ENCODE measurements at places on chromosomes 7 and 10.
A peak's percentile ranks its signal among the peaks of the same experiment; 100 is the strongest.

- peak; percentile 32 for DNase-seq
Measured at GRCh38 chr7:1646957-1647891, 22.9 kb upstream of the ELFN1 start.

- DNase-seq: no peak
Measured at GRCh38 chr10:76195654-76196390, 764.4 kb downstream of the LRMDA start.

DNA sequence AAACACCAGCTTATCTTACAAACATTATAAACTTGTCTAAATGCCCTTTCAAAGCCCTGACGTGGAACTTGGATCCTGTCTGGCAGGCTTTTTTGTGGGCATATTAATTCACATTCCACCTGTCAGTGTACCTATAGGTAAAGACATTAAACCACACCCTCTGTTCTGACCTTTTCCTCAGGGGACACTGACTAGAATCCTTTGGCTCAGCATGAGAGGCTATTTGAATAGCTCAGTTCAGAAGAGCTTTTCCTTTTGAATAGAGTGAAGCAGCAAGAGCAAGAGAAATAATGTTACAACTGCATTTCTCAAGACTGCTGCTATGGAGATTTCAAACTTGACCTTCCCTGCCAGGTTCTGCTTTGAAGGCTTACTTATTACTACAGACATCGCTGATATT lies 76.9 kb downstream of the CYP51A1 start:
- DNase-seq: no peak

DNA sequence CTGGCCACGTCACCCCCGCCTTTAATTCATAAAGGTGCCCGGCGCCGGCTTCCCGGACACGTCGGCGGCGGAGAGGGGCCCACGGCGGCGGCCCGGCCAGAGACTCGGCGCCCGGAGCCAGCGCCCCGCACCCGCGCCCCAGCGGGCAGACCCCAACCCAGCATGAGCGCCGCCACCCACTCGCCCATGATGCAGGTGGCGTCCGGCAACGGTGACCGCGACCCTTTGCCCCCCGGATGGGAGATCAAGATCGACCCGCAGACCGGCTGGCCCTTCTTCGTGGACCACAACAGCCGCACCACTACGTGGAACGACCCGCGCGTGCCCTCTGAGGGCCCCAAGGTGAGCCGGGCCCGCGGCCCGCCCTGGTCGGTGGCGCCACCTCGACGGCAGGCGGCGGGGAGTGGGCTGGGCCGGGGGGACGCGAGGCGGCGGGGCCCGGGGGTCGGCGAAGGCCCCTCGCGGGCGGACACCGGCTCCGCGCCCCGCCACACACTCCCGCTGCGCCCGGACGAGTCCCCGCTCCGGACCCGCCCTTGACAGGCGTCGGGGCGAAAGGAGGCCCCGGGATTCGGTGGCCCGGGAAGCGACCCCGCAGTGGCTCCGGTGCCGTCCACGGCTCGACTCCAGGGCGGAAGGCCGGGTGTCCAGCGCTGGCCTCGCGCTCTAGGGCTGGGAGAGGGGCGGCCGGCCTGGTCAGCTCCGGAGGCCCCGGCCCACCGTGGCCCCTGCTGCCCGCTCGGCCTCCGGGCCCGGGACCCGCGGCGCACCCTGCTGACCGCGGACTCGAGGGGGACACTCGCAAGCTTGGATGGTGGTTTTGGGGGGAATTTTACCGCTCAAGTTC lies 557 bp downstream of the BAG3 start:
- peak; percentile 78 for DNase-seq

DNA sequence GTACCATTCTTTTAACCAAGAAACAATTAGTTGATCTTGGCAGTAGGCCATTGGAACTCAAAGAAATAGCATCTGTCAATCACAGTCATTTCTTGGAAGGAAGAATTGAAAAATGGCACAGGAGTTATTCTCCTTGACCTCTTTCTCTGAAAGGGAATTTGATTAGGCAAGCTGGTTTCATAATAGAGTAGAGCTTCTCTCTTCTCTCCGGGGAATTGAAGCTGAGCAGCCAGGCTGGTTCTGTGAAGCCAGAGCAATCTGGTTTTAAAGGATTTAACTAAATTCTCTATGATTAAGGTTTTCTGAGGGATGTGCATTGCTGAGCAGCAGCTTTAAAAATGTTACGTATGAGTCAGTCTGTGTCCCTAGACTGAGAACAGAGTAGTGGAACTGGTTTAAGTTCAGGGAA lies 70.2 kb downstream of the AHCYL2 start:
- DNase-seq: no peak

DNA sequence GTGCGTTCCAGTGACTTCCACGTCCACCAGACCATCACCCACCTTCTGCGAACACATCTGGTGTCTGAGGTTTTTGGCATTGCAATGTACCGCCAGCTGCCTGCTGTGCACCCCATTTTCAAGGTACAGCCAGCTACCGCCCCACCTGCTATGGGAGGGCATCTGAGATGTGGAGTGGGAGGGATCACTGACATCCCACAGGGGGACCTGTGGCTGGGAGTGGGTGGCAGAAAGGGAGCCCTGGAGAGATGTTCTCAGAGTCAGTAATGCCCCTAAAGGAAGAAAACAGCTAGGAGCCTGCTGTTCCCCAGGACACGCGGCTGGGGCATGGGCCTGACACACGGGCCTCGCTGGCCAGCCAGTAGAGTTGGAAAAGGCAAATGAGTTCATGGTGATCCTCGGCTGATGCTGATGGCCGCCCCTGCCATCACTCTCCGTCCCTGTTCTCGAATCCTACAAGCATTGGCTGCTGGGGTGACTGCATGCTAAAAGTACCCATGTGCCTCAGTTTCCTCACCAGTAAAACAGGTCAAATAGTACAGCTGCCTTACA lies 66.6 kb downstream of the ALOX5 start:
- DNase-seq: no peak

DNA sequence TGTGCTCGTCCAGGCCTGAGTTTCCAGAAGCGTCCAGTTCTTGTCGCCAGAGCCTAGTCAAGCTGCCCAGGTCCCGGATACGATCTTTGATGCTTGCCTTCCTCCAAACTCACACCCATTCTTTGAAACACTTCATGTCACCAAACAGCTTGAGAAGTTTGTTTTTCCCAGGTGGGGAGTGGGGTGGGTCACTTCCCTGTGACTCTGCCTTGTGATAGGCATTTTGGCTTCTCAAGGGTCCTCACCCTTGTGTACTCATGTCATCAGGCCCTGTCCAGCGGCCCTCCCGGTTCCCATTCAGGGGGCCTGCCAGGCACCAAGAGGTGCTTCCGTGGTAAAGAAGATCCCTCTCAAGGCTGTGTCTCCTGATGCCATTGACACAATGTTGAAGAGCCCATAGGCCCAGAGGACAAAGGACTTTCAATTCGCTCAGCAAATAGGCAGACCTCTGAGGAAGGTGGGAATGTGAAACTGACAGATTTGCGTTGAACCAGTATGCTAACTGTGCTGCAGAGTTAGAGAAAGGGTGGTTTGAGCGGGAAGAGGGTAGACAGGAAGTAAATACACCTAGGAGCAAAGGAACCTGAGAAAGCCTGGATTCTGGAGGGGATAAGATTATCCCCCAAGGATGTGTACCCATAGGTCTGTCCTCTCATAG lies 24.7 kb upstream of the SFTPA1 start:
- no peak for DNase-seq

GRCh38 chr10:93491602-93492121 lies 4.8 kb upstream of the CEP55 start:
- no peak for DNase-seq

DNA sequence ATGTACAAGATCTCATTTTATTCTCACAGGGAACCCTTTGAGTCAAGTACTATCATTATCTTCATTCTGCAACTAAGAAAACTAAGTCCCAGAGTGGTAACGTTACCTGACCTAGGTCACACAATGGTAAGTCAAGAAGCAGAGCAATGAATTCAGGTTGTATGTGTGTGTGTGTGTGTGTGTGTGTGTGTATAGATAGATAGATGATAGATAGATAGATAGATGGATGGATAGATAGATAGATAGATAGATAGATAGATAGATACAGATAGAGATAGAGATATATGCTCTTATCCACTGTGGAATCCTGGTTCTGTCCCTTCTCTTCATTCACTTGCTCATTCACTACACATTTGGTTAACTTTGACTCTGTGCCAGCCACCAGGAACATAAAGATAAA lies 29.8 kb downstream of the ASAH2 start:
- no peak for DNase-seq

- DNase-seq: no peak
Measured at GRCh38 chr10:52436664-52437063, 122.6 kb downstream of the DKK1 start.

DNA sequence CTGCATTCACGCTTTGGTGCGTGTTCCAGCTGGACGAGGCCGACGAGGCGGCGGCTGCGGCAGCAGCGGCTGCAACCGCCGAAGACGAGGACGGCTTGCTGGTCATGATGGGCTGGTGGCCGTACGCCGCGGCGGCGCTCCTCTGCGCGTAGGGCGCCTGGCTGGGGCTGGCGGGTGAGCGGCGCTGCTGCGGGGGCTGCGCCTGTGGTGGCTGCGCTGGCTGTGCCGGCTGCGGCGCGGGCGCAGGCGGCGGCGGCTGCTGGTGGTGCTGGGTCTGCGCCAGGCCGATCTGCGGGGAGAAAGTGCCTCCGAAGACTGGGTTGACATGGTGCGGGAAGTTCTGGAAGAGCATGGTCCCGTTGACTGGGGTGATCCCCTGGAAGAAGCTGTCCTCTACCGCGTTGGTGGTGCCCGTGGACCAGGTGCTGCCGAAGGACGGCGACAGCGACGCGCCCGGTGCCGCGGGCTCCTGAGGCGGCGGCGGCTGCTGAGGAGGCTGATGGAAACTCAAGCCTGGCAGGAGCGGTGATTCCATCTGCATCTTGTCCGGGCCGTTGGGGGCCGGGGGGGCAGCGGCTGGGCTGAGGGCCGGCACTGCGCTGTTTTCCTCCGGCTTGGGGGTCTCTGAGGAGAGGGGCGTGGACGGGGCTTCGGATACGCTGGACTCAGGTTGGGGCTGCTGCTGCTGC lies 51.1 kb downstream of the CPEB3 start:
- peak; percentile 69 for DNase-seq

GRCh38 chr10:44733501-44734488 lies 177.3 kb upstream of the TMEM72 start:
- no peak for DNase-seq

DNA sequence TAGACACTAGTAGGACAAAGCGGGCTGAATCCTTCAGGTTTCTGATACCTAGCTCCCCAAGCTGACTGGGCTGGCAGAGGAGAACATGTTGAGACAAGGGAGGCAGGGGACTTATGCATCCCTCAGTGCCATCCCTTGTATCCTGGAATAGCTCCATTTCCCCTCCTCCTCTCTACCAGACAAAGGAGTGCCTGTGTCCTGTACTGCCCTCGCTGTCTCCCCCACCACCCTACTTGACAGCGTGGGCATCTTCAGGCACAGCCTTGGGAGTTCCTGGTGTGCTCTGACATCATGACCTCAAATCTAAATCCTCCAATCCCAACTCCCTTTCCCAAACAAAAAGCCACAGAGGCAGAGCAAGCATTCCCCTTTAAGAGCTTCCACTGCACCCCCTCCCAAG lies 9.0 kb downstream of the SFXN3 start:
- DNase-seq: no peak

- no peak for DNase-seq
Measured at GRCh38 chr7:150983893-150984368, 5.8 kb upstream of the KCNH2 start.

DNA sequence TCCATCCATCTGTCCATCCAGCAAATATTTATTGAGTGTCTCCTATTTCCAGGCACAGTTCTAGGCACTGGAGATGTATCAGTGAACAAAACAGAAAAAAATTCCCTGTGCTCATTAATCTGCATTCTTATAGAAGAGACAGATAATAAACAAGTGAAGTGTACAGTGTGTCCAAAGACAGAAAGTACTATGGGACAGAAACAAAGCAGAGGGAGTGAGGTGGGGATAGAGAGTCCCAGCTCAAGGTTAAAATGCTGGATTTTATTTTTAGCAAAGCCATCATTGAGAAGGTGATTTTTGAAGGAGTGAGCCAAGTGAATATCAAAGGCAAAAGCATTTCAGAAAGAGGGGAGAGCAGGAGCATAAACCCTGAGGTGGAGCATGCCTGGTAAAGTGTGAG lies 21.8 kb upstream of the EXOC6 start:
- DNase-seq: no peak

DNA sequence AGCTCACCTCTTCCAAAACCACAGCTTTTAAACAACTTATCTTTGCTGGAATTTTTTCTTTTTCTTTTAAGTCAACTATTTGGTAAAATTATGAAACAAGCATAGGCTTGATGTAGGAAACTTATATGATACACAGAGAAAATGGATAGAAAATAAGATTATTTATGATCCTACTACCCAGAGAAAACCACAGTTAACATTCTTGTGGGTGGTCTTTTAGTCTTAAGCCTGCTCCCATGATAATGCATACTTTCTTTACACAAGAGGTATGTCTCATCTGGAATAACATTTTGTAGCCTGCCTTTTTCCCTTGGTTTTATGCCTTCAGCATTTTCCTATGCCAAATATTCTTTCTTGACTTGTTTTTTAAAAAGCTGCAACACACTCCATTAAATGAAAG lies 21.4 kb downstream of the PLPP4 start:
- DNase-seq: no peak

DNA sequence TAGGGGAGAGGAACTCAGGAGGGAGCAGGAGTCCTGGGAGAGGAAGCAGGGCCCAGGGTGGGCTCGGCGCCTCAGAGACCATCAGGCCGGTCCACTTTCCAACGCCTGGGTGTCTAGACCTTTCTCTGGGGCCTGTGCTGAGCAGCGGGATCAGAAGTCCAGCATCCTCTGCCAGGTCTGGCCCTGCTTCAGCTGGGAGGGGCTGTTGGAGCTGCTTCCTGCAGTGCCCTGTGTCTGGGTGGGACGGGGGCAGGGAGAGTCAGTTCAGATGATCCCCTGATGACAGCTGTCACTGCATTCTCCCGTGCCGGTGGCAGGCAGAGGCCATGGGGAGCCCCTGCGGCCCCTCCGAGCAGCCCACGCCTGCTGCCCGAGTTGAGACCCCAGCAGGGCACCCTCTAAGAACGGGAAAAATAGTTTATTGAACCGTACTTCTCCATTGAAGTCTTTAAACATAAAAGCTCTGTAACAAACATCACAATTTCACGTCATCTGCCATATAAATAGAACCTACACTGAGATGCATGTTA lies 23.3 kb downstream of the AP5Z1 start:
- DNase-seq: no peak

DNA sequence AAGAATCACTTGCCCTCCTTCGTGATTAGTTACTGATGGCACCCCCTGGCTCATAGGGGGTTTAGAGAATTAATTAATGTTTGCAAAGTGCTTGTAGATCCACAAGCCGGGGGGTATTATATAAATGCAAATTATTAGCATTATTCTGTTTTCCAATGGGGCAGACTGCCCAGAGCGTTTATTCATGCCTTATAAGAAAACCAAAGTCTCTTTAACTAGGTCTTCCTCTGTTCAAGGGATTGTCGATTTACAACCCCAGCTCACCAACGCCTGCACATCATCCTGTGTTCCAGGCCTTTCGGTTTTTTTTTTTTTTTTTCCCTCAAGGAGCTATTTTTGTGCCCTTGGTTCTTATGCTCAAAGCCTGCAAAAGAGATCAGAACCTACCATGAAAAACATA lies 630.7 kb downstream of the PARD3 start:
- no peak for DNase-seq

- no peak for DNase-seq
Measured at GRCh38 chr7:141208539-141208938, 134.7 kb downstream of the TMEM178B start.

- DNase-seq: no peak
Measured at GRCh38 chr7:43750016-43750887, 8.2 kb upstream of the BLVRA start.

GRCh38 chr10:100569687-100570481 lies 34.1 kb downstream of the HIF1AN start:
- DNase-seq: no peak

- no peak for DNase-seq
Measured at GRCh38 chr10:47094636-47095035, 183.4 kb downstream of the PTPN20 start.

All from mucosa of descending colon (tissue), 3 donors.